Vagina (tissue), 2 donors: ENCODE measurements at places on chromosomes 7 and 10. TPM values are rescaled to one million over a fixed set of nuclear protein-coding genes. Genes with fewer than 3 reads are reported as not detected.

DNA sequence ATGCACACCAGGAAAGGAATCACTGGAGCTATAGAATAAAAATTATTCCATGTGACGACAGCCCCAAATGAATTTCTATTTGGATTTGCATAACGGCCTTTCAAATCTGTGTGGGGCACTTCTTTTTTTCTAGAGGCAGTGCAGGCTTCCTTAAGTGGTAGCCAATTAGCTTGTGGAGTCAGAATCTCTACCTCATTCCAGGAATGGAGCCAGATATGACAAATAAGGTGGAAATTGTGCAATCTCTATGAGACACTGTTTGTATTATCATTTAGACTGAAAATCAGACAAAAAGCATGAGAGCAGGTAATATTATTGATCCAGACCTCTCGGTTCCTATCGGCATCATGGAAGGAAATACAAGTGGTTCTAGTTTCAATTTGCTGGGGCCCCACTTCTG, 78.7 kb downstream of the BEND7 start:
- DNase-seq: no peak

DNA sequence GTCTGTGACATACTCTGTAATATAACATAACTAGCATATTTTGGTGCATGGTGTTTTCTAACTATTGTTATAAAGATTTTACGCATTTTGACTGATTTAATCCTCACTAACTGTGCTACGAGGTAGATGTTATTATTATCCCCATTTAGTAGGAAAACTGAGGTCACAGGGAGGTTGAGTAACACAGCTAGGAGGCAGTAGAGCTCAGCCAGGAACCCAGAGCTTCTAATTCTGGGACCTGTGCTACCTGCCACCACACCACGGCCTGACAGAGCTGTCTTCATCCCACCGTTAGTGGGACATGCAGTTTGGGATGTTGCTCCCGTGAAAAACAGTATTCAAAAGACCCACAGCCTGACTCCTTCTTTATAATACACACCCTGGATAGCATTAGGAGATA, 962.5 kb downstream of the CNTNAP2 start:
- DNase-seq: no peak

DNA sequence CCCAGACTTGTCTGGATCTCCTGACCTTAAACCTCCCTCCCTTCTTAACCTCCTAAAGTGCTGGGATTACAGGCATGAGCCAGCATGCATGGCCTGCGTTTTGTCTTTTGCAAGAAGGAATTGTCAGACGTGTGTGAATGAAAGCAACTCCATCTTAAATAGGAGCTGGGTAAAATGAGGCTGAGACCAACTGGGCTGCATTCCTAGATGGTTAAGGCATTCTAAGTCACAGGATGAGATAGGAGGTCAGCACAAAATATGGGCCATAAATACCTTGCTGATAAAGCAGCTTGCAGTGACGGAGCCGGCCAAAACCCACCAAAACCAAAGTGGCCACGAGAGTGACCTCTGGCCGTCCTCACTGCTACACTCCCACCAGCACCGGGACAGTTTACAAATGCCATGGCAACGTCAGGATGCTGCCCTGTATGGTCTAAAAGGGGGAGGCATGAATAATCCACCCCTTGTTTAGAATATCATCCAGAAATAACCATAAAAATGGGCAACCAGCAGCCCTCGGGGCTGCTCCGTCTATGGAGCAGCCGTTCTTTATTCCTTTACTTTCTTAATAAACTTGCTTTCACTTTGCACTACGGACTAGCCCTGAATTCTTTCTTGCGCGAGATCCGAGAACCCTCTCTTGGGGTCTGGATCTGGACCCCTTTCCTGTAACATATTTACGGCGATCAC, 41.2 kb upstream of the SDK1 start:
- DNase-seq: no peak

DNA sequence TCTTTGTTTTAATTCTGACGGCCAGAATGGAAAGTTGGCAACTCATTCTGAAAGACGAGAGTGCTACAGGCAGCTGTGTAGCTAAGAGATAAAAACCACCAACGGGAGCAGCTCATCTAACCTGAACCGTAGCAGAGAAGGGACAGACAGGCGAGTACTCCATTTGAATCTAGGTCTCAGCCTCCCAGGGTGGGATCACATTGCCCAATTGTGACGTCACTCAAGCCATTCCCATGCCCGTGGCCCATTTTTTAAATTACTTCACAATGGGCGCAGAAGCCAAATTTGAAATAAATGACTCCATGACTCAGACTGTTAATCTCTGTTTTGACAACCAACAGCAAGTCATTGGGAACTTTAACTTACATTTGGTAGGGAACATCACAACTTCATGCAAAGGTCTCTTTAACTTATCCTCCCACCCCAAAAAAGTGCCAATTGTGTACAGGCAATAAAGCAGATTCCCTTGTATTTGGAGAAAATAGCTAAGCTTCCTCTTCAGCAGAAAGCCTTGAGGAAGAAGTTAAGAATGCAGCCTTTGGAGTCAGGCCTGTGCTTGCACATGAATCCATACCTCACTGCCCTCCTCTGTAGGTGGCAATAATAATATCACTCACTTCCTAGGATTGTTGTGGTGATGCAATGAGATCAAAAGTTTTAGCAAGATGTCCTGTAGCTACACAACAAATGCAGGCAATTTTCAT, 93.2 kb upstream of the KIF5B start:
- DNase-seq: no peak

DNA sequence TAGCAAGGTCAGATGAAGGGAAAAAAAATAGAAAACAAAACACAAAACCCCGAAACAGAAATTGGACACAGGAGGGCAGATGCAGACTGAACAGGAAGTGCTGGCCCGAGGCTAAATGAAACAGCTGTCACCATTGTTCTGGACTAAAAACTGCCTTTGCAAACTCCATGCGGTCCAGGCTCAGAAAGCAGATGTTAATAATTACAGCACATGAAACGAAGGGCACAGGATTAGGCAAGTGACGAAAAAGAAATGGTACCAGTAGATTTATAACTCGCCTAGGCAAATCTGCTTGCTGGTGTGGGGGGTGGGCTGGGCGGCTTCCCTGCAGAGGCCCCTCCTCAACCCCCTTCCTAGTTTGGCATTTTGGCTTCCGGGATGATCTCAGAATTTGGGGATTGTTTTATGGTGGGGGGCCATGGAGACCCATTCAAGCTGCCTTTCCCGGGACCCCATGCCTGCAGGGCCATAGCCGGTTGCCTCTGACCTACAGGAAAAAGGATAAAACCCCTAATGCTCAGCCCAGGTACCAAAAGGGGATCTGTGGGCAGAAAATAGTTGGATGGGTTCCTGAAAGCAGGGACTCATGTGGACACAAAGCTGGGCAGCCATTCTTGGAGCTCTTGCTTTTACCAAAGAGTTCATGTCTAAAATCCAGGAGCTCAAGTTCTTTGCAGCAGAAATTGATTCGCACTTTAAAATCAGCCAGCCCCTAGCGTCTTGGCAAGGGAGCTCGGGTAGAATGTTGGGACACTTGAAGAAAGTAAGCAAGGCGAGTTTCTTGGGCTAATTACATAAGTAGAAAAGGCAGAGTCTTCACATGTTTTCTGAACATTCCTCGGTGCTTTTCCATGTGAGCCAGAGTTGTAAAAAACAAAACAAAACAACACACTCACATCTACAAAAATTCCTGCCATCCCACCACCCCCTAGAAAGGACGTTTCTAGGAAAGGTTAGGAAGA, 39.0 kb upstream of the EMX2 start:
- DNase-seq: no peak

DNA sequence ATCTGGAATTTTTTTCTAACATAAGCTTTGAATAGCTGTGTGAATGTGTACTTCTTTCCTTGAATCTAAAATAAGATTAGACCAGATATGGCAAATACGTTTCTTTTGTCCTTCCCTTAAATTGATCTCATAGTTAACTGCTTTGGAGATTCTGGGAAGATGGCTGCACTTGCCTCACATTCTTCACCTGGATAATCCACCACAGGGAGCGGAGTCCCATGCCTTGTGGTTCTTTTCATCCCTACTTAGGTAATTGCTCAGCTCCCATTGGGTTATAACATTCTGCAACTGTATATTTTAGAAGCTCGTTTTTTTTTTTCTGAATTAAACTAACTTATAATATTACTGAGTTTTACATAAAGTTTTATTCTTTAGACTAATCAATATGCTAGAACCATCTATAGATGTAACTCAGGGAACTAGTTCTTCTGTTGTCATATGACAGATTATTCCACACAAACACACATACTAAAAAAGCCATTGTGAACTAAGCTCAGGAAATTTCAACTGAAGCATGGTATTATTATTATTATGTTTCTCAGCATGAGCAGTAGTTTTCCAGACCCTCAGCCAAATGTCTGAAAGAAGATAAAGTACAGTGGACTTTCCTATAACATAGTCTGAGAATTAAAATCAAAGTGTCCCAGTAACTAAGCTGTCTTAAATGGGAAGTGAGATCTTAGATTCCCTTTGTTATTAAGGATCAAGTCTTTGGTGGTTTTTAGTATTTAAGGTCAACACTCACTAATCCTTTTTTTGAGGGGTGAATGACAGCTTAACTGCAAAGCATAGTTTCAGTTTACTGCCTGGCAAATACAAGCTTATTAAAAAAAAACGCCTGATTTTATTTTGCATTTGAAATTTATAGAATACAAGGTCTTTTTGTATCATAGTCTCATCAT, 182.3 kb downstream of the PPP1R9A start:
- no peak for DNase-seq

GRCh38 chr10:102452672-102453340, 1.5 kb upstream of the C10orf95 start:
- no peak for DNase-seq

- no peak for DNase-seq
Observed at GRCh38 chr10:47362199-47362598, 14.0 kb downstream of the RBP3 start.

GRCh38 chr7:31860925-31861324, 173.9 kb downstream of the PPP1R17 start:
- DNase-seq: no peak

DNA sequence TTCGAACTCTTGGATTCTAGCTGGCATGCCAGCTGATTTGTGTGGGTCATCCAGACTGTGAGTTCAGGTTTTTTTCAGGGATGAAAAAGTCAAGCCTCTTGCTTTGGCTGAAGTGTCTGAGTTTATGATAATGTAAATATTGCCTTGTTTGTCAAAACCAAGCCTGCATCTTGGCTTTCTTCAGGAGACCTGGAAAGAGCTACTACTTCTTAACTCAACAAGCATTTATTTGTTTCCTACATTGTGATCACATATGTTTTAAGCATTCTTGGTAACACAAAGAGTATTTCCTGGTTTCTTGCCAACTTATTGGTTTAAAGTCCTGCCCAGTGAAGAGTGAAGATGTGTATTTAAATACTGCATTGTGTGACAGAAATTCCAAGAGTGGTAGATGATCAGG, 407.1 kb downstream of the LRMDA start:
- DNase-seq: no peak

GRCh38 chr10:31383810-31384588, 65.0 kb downstream of the ZEB1 start:
- no peak for DNase-seq

GRCh38 chr10:44756216-44756615, 154.9 kb upstream of the TMEM72 start:
- no peak for DNase-seq

- DNase-seq: no peak
Observed at GRCh38 chr10:59873896-59874295, 32.5 kb downstream of the CCDC6 start.

Gene ZYX
- 86.2 TPM for total RNA-seq

Gene ITPRID1
- total RNA-seq: not detected

Gene TRIM8
- 126 TPM for total RNA-seq

Gene FAM25A
- 40.0 TPM for total RNA-seq
